ENCODE measurements at places on chromosomes 4 and X.

GRCh38 chrX:121256647-121257046, 209.2 kb downstream of the GLUD2 start:
- no peak for DNase-seq

GRCh38 chr4:124890522-124890921, 178.0 kb upstream of the ANKRD50 start:
- no peak for DNase-seq

DNA sequence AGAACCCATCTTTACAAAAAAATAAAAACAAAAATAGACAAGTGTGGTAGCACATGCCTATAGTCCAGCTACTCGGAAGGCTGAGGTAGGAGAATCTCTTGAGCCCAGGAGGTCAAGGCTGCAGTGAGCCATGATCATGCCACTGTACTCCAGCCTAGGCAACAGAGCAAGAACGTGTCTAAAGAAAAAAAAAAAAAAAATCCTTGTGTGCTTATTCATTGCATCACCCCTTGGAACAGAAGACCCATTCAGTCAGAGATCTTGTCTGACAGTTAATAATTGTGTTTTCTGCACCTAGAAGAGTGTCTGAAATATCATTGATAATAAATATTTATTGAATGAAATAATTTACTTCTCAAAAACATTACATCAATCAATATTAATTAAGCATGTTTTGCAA, 97.4 kb upstream of the TBL1X start:
- DNase-seq, result no peak

- no peak for DNase-seq
Measured at GRCh38 chrX:78375894-78376293, 48.5 kb upstream of the CYSLTR1 start.

DNA sequence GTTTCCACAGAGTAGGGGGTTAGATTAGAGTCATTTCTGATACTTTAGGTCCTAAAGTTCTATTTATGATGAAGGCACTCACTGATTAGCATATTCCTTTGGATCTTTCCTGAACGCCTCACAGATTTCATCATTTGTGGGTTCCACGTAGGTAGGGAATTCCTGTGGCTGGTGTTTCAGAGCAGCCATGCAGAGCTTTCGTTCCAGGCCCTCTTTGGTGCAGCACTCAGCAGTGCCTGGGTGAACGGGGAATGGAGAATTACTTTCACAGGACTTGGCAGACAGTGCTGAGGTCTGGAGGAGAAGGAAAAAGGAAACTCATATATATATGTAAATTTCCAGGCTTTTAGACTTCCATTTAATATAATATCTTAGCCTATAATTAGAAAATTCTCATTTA, 18.5 kb downstream of the GC start:
- no peak for DNase-seq

DNA sequence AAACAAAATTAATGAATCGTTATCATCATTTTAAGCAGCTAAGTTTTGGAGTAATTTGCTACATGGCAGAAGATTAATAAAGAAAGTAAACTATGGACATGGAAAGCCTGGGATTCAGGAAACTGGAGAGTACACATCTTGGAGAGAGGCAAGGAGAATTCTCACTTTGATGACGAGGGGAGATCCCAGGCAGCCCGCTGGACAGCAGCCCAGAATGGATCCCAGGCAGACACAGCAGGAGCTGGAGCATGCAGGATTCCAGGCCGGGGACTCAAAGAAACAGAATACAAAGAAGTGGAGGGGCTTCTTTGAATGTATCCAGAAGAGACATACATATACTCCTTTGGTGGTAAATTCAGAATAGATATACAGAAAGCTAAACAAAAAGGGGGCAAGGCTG, 118.0 kb upstream of the ATP6AP2 start:
- DNase-seq, result no peak

DNA sequence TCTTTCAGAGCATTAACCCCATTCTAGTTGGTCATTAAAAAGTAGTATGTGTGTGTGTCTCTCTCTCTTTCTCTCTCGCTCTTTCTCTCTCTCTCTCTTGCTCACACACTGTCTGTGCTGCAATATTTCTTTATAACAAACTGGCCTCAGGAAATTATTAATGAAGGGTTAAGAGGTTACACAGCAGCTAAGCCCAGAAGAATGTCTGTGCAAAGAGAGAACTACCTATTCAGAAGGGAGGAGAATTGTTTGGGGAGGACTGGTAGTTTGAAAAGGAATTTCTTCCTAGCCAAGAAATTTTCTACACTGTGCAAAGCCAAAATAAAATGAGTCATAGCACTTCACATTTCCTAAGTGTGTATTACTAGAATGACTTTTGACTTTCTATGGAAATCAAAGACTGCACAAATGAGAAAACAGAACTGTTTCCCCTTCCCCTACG, 22.2 kb downstream of the PDGFC start:
- DNase-seq, result no peak

- no peak for DNase-seq
Measured at GRCh38 chr4:139849219-139849618, 183.6 kb downstream of the MGST2 start.

- DNase-seq, result no peak
Measured at GRCh38 chrX:124028182-124028581, 66.7 kb downstream of the STAG2 start.

- DNase-seq, result no peak
Measured at GRCh38 chr4:55866290-55866907, 13.0 kb downstream of the EXOC1 start.

GRCh38 chr4:122412547-122412946, 33.7 kb downstream of the ADAD1 start:
- no peak for DNase-seq

- no peak for DNase-seq
Measured at GRCh38 chr4:143346206-143346605, 9.5 kb downstream of the GAB1 start.

- no peak for DNase-seq
Measured at GRCh38 chr4:175927121-175927520, 115.1 kb upstream of the GPM6A start.

DNA sequence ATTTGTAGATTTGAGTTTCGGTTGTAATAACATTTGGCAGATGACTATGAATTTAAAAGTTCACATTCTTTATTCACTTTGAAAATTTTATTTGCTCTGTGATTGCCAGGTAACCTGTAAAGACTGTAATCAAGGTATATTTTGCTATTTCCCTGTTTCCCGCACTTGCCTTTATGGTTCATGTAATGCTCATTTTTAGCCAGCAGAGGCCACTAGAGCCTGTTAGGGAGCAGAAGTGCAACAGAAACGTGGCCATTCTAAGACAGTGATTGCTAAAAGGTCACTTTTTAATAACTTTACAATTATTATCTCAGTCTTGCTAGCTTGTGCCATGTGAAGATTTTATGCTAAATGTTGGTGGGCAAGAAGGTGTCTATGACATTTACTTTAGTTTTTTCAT, 12.4 kb downstream of the YIPF6 start:
- no peak for DNase-seq

- DNase-seq, result no peak
Measured at GRCh38 chr4:88177983-88178625, 19.7 kb upstream of the ABCG2 start.

All from tibial artery (tissue), 4 donors.